ENCODE measurements at places on chromosomes 12 and 14.

DNA sequence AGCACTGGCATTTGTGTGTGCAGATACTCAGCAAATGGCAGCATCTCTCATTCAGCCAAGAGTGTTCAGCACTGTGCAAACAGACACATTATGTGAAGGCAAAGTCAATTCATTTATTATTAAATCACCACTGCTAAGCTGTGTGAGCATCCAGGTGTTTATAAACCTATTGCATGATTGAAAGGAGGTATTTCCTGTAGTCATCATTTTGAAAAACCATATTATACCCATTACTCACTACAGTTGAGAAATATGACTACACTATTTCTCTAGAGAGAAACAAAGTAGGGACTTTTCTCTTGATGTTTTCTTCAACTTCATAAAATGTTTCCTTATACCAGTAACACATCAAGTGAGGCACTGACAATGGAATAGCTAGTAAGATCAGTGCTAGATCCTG, 13.7 kb downstream of the SPX start:
- DNase-seq = no peak

GRCh38 chr14:23483236-23483854, 13.8 kb downstream of the NGDN start:
- no peak for DNase-seq

GRCh38 chr12:14833952-14834351, 9.4 kb downstream of the ART4 start:
- DNase-seq = no peak

GRCh38 chr14:103519043-103519836, 3.4 kb downstream of the CKB start:
- no peak for DNase-seq

- DNase-seq = no peak
Measured at GRCh38 chr12:70661466-70662161, 24.4 kb upstream of the PTPRB start.

DNA sequence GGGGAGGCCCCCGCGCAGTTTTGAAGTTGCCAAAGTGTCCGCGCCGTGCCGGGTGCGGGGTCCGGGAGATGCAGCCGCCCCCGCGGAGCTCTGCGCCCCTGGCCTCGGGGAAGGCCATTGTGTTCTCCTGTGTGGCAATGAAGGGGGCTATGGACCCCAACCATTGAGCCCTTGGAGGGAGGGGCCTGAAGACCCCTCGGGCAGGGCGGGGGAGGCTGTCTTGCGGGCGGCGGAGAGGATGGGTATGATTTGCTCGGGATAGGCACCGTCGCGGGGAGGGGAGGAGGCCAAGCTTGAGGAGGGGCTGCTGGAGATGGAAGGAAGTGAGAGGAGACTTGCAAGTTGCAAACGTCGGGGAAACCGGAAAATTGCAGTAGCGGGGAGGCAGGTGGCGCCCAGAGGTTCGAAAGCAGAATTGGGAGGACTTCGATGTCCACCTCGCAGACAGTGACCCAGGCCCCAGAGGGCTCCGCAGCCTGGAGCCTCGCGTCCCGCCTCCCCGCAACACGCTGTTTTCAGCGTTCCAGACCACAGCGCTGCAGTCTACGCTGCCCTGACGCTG, 25.4 kb downstream of the BCL11B start:
- DNase-seq = peak; percentile 58

GRCh38 chr12:6424008-6424347, 20.8 kb upstream of the CD27 start:
- no peak for DNase-seq

- no peak for DNase-seq
Measured at GRCh38 chr12:104182144-104182543, 33.4 kb upstream of the TXNRD1 start.

- DNase-seq = peak; percentile 17
Measured at GRCh38 chr12:24803430-24804245, 145.3 kb downstream of the BCAT1 start.

- DNase-seq = no peak
Measured at GRCh38 chr12:2396448-2396871, 343.7 kb downstream of the CACNA1C start.

DNA sequence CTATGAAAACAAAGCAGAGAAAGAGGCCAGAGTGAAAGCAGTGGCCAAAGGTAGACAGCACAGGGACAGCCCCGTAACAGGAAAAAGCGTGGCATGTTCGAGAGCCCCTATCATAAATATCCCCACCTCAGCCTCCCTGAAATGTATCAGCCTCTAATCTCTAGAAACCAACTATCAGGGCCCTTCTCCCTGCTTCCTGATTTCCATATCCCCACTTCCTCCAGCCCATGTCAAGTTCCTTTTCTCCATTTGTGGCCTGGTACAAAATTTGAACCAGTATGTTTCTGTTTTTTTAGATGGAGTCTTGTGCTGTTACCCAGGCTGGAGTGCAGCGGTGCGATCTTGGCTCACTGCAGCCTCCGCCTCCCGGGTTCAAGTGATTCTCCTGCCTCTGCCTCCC, 16.9 kb downstream of the DEPDC4 start:
- DNase-seq = no peak

DNA sequence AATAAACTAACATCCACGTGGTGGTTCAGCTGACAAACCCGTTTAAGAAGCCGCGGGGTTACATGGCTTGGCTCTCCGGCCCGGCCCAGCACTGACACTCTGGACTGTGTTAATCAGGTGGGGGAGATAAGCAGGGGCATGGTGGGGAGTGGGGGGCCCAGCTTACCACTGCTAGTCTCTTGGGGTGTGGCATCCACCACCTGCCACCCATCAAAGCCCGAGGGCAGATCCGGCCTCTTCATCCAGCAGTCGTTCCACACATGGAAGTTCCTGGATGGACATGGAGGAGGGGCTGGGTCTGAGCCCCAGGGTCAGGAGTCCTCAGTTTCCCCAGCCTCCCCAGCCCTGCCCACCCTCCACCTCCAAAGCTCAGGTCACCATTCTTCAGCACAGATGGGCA, 4.9 kb downstream of the TGM1 start:
- DNase-seq = no peak

- DNase-seq = no peak
Measured at GRCh38 chr12:12336049-12336411, 14.0 kb downstream of the MANSC1 start.

- no peak for DNase-seq
Measured at GRCh38 chr12:40505327-40505726, 186.9 kb upstream of the CNTN1 start.

- no peak for DNase-seq
Measured at GRCh38 chr14:105100910-105101309, 35.7 kb upstream of the GPR132 start.

DNA sequence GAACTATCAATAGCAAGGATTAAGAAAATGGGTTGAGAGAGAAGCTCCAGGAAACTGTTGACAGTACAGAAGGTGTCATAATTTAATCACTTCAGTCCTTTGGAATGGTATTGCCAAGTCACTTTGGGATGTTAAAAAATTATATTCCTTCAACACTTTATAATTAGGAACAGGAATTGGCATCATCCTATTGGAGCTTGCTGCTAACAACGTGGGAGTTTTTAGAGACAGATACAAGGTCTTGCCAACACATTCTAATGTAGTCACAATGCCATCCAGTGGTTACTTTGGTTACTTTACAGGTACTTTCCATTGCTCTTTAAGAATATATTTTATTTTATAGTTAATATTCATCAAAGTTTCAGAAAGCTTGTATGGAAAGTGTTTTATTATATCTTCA, 310.1 kb downstream of the SYT1 start:
- DNase-seq = no peak

DNA sequence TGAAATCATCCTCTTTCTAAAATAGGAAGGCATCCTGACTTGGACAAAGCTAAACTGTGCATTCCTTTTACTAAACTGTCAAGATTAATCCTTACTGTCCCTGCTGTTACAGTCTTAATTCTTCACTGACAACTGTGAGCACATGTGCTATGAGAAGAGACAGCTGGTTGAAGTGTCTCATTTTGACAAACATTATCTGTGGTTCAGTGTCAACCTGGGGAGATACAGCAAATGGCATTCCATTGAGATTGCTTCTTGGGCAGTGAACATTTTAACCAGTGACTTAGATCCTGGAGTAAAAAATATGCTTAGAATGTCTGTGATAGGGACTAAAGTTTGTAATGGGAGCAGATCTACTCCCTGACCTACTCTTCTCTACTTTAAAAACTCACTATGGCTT, 552.6 kb upstream of the ATP2B1 start:
- no peak for DNase-seq

DNA sequence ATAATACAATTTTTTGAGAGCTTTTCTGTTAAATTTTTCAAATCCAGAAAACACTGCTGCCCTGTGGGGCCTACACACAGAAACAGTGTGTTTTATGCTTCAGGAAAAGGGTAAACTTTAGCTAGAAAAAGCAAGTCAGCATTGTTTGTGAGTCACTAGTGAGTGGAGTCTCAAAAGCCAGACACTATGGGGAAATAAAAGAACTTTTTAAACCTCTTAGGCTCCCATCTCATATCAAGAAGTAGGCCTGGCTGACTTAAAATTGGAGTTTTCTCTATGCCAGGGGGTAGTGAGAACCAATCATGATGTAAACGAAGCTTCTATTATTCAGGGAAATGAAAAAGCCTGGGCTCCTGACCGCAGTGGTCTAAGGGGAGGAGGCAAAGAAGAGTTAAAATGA, 12.6 kb downstream of the GPR65 start:
- no peak for DNase-seq

DNA sequence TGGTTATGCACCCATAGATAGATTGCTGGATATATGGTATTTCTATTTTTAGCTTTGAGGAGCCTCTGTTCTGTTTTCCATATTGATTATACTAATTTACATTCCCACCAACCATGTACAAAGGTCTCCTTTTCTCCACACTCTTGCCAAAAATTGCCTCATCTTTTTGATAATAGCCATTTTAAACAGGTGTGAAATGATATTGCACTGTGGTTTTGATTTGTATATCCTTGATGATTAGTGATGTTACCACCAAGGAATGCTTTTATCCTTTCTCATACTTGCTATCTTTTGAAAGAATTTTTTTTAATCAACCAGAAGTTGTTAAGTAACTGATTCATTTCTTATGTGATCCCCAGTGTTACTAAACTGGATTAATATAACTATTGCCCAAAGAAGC, 60.0 kb downstream of the BBS10 start:
- no peak for DNase-seq

DNA sequence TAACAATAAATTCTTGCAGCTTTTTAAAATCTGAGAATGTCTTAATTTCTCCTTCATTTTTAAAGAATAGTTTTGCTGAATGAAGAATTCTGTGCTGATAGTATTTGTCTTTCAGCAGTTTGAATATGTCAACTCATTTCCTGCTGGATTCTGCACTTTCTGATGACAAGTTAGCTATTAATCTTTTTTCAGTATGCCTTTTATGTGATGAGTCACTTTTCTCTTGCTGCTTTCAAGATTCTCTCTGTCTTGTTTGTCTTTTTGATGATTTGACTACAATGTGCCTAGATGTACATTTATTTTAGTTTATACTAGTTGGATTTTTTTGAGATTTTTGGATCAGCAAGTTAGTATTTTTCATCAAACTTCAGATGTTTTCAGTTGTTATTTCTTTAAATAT, 87.9 kb upstream of the AVPR1A start:
- no peak for DNase-seq

DNA sequence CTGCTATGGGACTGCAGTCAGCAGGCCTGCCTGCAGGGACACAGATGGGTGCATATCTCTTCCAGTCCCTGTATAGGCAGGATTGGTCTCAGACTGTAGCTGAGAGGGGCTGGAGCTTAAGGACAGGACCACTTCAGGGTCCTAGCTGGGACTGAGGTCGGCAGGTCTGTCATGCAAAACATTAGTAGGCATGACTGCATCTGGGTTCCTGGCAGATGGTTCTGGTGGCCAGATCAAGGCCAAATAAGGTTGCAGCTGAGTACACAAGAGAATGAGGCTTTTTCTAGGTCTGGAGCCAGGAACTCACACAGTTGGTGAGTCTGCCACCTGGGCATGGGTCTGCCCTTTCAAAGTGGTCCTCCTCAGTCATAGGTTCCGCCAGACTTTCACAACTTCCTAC, 155.8 kb downstream of the TPH2 start:
- no peak for DNase-seq

GRCh38 chr12:112107306-112108201, 1.0 kb downstream of the NAA25 start:
- peak; percentile 25 for DNase-seq

DNA sequence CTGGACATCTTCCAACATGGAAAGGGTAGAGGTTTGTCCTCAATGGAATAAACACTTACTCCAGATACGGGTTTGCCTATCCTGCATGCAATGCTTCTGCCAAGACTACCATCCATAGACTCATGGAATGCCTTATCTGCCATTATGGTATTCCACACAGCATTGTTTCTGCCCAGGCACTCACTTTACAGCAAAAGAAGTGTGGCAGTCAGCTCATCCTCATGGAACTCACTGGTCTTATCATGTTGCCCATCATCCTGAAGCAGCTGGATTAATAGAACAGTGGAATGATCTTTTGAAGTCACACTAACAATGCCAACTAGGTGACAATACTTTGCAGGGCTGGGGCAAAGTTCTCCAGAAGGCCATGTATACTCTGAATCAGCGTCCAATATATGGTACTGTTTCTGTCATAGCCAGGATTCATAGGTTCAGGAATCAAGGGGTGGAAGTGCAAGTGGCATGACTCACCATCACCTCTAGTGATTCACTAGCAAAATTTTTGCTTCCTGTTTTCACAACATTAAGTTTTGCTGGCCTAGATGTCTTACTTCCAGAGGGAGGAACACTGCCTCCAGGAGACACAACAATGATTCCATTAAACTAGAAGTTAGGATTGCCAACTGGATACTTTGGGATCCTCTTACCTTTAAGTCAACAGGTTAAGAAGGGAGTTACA, 140.4 kb downstream of the SLC35F4 start:
- DNase-seq = no peak

DNA sequence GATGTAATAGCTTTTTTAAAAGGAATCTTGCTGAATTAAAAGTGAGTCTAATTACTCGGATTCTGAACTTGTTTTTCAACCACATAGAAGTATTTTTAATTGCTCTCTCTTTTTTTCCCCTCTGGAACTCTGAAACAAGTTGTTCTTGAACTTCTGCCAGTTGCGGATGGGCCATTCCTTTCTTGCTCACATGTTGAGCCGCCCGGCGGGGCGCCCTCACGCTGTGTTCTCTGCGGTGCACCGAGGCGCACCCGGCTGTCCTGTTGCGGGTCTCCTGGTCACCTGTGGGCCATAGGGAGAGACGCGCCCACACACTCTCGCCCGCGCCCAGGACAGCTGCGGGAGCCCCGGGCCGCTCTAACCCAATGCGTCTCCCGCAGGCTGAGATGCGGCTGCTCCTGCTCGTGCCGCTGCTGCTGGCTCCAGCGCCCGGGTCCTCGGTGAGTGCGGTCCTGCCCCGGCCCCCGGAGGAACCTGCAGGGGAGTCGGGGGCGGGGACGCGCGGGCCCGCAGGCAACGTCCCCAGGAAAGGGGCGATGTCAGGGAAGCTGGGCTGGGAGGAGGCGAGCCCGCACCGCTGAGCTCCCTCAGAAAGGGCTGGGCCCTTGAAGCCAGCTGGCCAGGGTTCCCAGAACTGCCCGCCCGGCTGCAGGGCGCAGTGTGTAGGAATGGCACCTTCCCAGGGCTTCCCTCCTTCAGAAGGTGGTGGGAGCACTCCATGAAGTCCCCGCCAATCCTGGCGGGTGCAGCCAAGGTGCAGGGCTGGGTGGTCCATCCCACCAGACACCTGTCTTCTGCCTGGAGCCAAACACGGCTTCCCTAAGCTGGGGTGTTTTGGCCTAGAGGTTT, 2.3 kb downstream of the PAPLN start:
- DNase-seq = no peak

GRCh38 chr14:57769863-57770523, 95.9 kb downstream of the SLC35F4 start:
- no peak for DNase-seq
